Urinary bladder (tissue), 4 donors: ENCODE measurements at places on chromosomes 4 and X.

DNA sequence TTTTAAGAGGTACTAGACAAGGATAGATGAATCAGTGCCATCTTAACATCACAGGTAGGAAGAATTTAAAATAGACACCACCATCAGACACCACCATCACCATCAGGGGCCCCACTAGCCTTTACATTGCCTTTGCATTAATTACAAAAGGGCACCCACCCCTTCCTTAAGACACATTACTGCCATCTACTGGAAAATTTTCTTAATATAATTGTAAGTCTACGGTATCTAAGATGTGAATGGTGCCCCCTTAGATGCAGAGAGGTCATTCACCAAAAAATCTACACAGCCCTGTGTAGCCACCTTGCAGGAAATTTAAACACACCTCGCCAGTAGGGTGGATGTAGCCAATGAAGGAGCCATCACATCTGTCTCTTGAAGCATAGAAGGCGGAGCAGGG, 184.1 kb downstream of the MID1IP1 start:
- no peak for DNase-seq

GRCh38 chrX:118250445-118250844, 95.5 kb upstream of the WDR44 start:
- no peak for DNase-seq

GRCh38 chr4:75498041-75498440, 16.2 kb downstream of the RCHY1 start:
- DNase-seq = no peak

- DNase-seq = no peak
These were observed 5.3 kb upstream of the FGA start for GRCh38 chr4:154595807-154596206.

- no peak for DNase-seq
These were observed 141.8 kb downstream of the JADE1 start for GRCh38 chr4:128951316-128951715.

DNA sequence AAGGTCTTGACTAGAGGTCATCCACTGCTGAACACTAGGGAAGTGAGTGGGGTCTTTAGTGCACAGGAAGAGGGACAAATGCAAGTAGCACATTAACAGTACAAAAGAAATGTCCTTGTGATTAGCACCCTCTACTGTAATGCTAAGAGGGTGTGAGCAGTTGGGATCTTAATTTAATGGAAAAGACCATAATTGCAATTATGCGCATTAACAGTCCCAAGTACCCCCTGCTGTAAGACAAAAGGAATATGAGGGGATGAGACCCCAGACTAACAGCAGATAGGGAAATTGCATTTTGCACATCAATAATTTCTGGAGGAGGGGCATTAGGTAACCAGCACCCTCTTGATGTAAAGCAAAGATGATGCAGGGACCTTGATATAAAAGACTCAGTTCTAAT, 285.0 kb downstream of the CHIC1 start:
- no peak for DNase-seq

DNA sequence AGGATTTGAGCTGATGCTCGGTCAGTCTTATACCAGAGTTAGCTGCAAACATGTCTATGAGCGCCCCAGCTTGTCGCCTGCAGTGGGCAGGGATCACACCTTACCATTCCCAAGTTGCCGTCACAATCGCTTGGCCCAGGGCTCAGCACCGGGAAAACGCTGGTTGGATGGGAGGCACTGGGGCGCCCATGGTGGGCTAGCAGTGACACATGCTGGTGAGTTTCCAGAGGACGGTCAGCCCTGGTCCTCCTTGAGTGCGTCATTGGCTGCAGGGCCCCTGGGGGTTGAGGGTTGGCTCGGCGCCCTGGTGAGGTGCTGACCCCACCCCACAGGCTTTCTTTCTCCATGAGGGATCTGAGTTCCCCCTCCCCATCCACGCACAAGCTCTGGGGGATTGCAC, 50.4 kb downstream of the SORCS2 start:
- no peak for DNase-seq

GRCh38 chr4:90328558-90328957, 201.4 kb downstream of the CCSER1 start:
- DNase-seq = no peak

DNA sequence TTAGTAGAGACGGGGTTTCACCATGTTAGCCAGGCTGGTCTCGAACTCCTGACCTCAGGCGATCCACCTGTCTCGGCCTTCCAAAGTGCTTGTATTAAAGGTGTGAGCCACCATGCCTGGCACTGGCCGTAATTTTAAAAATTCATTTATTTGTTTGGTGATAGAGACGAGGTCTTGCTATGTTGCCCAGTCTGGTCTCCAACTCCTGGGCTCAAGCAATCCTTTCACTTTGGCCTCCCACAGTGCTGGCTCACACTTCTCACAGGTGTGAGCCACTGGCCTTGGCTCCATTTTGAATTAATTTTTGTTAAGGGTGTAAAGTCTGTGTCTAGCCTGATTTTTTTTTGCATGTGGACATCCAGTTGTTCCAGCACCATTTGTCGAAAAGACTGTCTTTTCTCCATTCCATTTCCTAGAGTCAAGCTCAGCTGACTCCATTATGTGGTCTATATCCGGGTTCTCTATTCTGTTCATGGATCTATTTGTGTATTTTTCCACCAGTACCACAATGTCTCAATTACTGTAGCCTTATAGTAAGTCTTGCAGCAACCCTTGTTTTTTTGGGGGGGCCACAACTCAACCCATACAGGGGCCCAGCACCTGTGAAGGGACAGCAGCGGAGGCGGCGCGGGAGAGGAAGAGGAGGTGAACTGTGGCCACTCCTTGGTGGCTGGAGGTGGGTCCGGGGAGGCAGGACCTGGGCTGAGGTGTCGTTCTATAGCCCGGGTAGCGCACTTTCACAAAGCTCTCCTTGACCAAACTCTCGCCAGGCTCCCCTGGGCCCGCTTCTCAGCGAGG, 1.5 kb upstream of the NSD2 start:
- no peak for DNase-seq

- DNase-seq = no peak
These were observed 6.9 kb downstream of the LSM6 start for GRCh38 chr4:146182443-146182842.

- no peak for DNase-seq
These were observed 109.0 kb downstream of the UCHL1 start for GRCh38 chr4:41365681-41366080.

DNA sequence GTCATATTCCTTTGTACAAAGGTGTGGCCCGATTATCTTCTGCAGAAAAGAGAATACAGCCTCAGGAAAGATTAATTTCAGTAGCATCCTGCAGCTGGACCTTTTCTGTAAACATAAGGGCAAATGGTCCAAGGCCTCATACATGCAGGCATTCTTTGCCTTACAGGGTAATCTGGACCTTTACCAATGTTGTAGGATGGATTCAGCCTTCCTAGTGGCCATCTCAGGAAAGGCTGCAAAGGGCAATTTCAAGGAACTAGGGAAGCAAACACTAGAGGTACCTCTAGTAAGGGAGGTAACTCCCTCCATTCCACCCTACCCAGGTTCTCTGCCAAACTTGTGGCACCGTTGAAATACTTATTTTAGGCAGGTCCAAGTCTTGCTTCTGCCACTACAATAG, 43.0 kb downstream of the UGT2B28 start:
- no peak for DNase-seq

GRCh38 chr4:141703497-141703896, 67.1 kb downstream of the IL15 start:
- no peak for DNase-seq

- DNase-seq = no peak
These were observed 121.3 kb downstream of the PRDM5 start for GRCh38 chr4:120801137-120801758.

DNA sequence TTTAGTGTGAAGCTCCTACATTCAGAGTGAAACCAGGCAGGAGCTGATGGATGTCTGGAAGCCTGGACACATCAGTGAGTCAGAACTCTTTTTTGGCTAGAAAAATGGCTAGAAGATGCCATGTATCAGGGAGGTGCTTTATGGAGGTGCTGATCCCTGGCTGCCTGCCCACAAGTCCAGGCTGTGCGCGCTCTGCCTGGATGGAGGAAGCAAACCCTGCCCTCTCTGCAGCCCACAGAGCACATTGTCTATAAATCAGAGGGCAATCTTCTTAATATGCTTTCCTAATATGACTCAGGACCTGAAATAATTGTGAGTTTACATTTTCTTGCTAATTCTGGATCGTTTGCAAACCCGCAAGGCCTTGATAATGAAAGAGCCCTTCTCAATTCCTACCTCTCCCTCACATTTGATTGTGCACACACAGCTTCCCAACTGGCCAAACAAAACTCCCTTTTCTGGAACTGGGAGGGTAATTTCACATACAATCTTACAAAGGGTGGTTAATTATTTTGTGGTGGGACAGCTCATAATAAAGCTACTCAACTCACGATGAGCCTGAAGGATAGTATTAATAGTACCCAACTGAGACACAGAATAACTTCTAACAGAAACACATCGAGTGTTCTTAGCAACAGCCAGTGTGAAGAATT, 11.7 kb downstream of the MFAP3L start:
- DNase-seq = no peak

DNA sequence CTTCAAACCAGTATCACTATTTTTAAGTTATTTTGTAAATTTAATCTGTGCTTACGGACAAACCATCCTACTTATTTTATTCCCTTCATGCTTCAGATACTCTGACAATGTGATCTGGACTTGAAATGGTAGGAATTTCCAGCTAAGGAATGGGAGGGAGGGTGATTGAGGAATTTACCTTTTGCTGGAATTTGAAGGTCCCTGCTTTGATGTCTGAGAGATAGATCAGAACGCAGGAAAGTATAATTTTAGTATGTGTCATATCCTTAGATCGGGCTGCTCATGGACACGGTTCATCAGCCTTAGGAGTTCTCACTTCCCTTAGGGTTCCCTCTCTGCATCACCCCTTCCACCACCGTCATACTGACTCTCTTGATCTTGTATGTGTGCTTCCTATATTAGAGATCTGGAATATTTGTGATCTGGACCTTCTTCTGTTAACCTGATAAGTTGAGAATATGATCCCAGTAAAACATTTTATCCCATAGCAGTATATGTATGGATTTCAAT, 16.8 kb downstream of the OCRL start:
- DNase-seq = no peak

- no peak for DNase-seq
These were observed 111.1 kb upstream of the HTR2C start for GRCh38 chrX:114472788-114473187.

GRCh38 chr4:111454961-111455360, 690.3 kb upstream of the FAM241A start:
- DNase-seq = no peak

DNA sequence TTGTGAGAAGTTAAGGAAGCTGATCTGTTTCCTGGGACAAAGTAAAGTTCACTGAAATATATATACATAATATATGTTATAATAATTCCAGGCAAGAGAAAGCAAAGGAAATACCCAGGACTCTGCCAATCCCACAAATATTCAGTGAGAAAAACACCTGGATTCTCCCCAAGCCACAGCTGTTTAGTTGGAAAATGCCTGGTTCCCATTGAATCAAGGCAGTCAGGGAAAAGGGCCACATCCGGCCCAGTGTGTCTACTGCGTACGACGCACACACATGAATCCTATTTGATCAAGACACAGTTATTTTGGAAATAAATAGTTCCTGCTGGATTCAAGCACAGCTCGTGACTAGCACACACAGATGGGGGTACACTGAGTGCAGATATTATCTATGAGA, 6.3 kb upstream of the DCHS2 start:
- no peak for DNase-seq

GRCh38 chr4:24137671-24138601, 248.1 kb upstream of the PPARGC1A start:
- DNase-seq = peak; percentile 32

GRCh38 chr4:151931563-151931962, 170.8 kb upstream of the GATB start:
- no peak for DNase-seq

GRCh38 chrX:123339221-123339905, 155.3 kb downstream of the GRIA3 start:
- DNase-seq = no peak

DNA sequence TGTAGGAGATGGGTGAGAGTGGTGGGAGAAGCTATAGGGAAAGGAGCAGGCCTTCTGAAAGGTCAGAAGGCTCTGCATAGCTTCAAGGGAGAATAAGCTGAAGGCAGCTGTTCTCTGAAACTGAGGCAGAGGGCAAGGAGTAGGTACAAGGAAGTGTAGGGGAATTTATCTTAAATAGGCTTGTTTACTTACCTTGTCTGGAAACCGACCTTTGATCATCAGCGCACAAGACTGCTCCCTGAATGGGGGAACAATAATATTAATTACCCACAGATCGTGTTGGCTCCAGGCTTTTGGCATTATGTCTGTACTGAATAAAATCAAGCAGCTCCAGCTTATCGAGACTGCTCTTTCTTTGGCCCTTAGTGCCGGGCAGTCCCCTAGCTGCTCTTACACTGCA, 175.5 kb upstream of the MAGEB16 start:
- DNase-seq = no peak

GRCh38 chr4:140068271-140068670, 85.7 kb downstream of the MAML3 start:
- DNase-seq = no peak

DNA sequence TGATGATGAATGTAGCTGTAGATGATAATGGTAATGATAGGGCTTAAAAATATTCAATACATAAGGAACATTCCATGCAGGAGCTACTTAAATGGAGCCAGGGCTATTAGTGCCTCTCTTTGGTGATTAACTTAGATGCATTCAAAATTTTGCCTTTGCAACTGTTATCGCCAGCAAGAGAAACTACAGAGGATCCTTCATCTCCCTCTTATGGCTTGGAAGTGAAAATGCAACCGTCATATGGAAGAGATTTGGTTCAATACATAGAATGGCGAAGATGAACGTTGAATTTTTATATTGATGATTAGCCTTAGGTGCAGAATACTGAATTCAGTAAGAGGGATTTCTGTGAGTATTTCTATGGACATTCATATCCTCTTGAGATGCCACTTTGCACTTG, 134.5 kb upstream of the NLGN4X start:
- DNase-seq = no peak

DNA sequence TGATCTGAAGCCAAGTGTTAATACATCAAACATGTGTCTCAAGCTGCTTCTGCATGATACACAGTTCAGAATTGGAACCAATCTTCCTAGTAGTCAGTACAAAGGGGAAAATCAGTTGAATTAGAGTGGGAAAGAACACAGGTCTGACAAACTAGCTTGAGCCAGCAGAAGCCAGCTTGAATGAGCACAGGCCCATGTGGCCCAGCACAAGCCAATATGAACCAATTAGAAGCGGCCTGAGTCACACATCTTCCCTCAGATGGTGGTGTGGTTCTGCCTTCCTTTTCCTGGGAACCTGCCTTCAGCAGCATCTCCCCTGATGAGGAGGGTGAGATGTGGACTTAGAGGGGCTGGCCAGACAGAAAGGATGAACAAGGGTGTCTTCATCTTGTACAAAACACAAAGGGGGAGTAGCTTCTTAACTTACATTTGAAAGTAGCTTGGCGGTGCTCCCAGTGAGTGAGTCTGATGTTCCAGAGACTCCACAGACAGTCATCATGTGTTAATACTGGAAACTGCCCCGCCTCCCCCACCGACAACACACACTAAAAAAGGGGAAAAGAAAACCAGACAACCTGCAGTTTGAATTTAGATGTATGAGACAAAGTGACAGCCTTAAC, 72.0 kb downstream of the FRMPD4 start:
- no peak for DNase-seq

- DNase-seq = no peak
These were observed 494.6 kb upstream of the ATOH1 start for GRCh38 chr4:93334003-93334402.
